Omental fat pad (tissue), 4 donors: ENCODE measurements at places on chromosomes 12 and 14. TPM values are rescaled to one million over a fixed set of nuclear protein-coding genes. Genes with fewer than 3 reads are reported as not detected.

DNA sequence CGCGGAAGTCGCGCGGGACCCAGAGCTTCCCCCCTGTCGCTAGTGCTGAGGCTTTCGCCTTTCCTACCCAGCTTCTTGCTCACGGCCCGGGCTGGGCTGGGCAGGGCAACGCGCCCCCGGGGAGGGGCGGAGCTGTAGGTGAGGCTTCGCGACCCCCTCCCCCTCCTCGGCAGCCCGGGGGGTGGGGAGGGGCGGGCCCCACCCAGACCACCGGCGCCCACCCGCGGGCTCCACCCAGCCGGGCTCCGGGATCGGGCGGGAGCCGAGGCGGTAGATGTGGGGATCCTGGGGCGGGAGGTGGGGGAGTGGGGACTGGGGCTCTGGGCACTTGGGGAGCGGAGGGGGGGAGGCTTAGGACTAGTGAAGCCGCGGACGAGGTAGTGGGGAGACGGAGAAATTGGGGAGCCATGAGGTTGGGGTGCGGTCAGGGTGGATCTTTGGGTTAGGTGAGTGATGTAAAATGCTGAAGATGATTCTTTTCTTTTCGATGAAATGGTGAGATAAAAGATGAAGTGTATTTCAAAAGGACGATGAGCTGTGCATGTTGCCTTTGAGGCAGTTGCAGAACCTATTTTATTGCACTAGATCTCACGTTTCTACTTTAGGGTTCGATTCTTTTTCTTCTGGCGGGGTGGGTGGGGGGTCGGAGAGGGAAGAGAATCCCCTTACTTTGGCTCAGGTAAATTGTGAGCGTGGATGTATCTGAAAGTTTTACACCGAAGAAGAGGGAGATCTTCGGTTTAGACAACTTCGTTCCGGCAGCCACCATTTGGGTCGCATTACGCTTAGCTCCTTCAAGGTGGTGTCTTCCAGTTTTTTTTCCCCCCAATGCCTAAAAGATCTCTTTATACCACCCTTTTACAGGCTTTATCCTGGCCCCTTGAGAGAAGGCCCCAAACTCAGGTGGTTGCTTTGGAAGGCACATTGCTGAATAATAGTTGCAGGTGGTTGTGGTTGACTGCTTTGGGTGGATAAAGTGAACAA, 619 bp downstream of the ERC1 start:
- no peak for DNase-seq

GRCh38 chr12:10709808-10710207, 13.3 kb downstream of the YBX3 start:
- no peak for DNase-seq

- no peak for DNase-seq
Measured at GRCh38 chr12:104930388-104931326, 27.4 kb downstream of the SLC41A2 start.

DNA sequence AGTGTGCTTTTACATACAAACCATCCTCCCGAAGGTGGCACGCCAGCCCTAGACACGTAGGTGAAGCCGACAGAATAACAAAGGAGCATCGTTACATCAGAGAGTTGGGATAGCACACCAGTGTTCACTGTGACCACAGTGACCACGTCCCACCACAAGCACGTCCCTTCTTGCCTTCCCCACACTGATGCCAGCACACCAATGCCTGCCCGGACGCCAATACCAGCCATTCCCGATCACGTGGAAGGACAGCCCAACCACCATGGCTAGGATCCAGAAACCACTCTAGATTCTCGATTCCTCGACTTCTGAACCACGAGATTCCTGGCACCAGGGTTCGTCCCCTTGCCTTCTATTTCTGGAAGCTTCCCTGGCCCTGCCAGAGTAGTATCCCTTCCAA, 48.0 kb upstream of the GPR68 start:
- no peak for DNase-seq

Gene OR4E2
- total RNA-seq, result not detected

DNA sequence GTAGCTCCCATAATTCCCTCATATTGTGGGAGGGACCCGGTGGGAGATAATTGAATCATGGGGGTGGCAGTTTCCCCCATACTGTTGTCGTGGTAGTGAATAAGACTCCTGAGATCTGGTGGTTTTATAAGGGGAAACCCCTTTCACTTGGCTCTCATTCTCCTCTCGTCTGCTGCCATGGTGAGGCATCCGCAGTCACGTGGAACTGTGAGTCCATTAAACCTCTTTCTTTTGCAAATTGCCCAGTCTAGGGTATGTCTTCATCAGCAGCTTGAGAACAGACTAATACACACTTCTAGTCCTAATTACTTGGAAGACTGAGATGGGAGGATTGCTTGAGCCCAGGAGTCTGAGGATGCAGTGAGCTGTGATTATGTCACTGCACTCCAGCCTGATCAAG, 64.4 kb downstream of the TMX1 start:
- no peak for DNase-seq
